ENCODE measurements at places on chromosomes 3 and 15.

- no peak for DNase-seq
Measured at GRCh38 chr3:13077431-13078162, 4.4 kb upstream of the IQSEC1 start.

DNA sequence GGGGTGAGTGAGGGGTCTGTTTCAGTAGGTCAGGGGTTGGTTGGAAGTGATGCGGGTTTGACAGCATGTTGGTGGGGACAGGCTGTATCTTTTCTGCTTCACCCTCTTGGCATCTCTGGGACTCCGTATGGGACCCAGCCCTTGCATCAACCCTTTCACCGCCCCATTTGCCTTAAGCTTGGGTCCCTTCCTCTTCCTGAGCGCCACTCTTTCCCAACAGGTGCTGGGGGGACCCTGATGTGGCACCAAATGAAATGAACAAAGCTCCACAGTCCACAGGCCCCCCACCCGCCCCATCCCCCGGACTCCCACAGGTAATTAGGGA lies 1.1 kb downstream of the EIF4G1 start:
- DNase-seq, result no peak

GRCh38 chr15:89993349-89993748 lies 7.8 kb upstream of the ZNF710 start:
- DNase-seq, result no peak

GRCh38 chr3:39548282-39548681 lies 80.8 kb downstream of the MOBP start:
- no peak for DNase-seq

- no peak for DNase-seq
Measured at GRCh38 chr15:52348056-52348745, 52.6 kb upstream of the MYO5C start.

GRCh38 chr3:124456506-124456905 lies 273.7 kb upstream of the UMPS start:
- no peak for DNase-seq

- DNase-seq, result no peak
Measured at GRCh38 chr3:141894524-141895176, 18.2 kb downstream of the ATP1B3 start.

GRCh38 chr3:32880225-32880624 lies 62.4 kb downstream of the TRIM71 start:
- no peak for DNase-seq

- peak; percentile 38 for DNase-seq
Measured at GRCh38 chr15:75107908-75108838, 84.8 kb downstream of the PPCDC start.

GRCh38 chr3:111269777-111270176 lies 198.2 kb downstream of the NECTIN3 start:
- no peak for DNase-seq

- DNase-seq, result no peak
Measured at GRCh38 chr3:173618703-173619102, 221.2 kb downstream of the NLGN1 start.

DNA sequence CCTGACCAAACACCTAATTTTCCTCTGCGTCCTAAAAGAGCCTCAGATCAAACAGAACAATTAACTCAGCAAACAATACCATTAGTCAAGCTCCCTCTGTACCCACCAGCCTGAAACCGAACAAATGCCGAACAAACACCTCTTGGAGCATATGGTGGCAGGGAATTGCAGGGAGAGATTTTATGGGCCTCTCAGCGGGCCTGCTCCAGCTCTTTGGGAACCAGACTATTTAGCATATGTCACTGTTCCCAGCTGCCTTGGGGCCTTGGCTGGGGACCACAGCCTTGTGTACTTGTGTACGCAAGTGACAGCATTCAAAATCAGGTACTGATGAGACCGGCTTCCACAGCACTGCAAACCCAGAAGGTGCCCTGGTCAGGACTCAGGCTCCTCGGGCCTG lies 388.8 kb upstream of the PPP2R3A start:
- DNase-seq, result no peak

DNA sequence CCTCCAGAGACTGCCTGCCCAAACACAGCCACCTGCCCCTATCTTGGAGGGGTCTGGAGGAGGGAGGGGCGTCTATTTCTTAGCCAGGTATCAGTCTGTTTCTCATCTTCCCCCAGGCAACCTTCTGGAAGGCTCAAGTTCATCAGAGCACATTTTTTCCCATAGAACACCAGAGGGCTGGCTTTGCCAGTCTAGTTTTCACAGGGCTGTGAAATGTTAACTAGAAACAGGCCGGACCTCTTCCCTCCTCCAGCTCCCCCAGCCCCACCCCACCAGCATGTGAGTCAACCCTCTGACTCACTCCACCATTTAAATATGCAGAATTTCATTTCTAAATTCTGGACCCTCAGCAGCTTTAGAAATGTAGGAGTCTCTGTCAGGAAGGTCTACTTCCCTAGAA lies 66.9 kb downstream of the SLCO2A1 start:
- no peak for DNase-seq

DNA sequence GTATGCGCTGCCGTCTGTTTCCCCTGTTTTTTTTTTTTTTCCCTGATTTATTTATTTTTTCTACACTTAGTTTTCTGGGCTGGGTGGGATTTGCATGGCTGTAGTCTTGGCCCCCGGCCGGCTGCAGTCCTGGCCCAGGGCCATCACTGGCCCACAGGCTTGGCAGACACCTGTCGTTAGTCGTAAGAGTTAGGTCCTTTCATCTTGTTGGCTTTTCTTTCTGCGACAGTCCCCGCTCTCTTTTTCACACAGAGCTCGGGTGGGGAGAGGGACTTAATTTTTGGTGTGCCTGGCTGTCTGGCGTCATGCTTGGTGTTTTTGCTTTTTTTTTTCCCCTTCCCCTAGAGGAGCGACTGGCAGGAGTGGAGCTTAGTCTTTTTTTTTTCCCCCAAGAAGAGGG lies 183.4 kb downstream of the KLF13 start:
- no peak for DNase-seq

DNA sequence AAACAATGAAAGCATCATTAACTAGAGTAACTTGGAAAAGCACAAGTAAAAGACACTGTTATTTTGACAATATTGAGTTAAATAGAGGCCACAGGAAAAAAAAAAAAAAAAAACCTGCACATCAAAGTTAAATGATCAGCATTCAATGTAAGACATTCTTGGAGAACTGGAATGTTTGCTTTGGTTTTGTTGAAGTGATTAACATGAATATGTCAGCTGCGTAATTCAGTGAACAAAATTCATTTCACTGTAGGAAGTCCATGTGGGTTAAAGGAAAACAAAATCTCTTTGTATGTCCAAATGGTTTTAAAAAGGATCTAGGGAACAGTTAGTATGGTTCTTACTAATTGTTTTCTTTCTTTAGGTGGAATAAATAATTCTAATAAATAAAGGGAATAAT lies 252.8 kb upstream of the CNTN6 start:
- DNase-seq, result no peak

DNA sequence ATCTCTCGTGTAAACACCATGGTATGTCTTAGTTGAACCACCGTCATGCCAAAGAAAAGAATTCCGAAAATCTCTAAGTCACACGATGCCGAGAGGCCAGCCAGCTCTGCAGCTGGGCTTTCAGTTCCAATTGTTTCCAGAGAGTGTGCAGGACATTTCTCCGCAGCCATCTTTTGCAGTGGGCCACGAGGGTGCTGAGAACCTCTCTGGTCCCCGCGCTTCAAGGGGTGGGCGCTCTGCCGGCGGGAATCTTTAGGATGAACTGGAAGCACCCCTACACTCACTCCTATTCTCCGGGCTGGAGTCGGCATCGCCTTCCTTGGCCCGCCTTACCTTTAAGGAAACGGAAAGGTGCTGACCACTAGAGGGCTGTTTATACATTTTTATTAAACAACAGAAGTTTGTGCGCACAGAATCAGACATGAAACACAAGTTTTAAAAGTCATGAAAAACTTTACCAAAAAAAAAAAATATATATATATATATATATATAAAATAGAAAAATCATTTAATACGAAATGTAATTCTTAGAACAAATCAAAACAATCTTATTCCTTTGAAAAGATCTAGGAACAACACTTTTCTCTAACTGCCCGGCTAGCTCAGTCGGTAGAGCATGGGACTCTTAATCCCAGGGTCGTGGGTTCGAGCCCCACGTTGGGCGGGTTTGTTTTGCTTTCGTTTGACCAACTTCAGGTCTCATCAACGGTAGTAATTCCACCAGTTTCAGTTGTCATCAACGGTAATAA lies 12.5 kb upstream of the MORF4L1 start:
- peak; percentile 69 for DNase-seq

DNA sequence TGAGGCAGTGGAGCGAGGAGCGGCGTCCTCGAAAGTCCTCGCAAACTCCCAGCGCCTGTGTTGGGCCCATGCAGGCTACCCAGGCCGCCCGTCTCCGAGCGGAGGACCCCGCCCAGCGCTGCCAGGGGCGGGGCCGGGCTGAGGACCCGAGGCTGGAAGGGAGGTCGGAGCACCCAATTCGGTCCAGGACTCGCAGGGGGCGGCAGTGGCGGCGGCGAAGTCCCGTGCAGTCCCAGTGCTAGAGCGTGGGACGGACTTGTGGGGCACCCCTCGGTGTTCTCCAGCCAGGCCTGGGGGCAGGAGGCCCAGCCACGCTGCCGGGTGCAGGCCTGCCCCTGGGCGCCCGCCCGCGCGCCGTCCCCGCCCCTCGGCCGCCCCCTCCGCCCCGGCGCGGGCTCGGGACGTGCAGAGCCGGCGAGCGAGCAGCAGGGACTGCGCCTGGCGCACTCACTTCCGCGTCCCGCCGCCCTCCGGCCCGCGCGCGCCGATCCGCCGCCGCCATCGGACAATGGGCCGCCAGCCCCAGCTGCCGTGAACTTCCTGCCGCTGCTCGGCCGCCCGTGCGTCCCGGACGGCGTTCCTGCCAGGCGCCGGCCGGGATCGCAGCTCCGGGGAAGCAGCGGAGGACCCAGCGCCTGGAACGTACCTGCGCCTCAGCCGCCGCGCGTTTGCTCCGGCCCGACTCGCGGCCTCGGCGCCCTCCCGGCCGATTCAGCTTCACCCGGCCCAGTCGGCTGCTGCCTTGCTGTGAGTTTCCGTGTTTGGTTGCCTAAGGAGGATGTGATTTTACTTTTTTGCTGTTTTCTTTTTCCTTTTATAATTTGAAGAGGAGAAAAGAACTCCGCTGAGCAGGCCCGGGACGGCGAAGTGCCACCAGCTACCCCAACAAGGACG lies 596 bp upstream of the LIMD1 start:
- DNase-seq, result peak; percentile 69

DNA sequence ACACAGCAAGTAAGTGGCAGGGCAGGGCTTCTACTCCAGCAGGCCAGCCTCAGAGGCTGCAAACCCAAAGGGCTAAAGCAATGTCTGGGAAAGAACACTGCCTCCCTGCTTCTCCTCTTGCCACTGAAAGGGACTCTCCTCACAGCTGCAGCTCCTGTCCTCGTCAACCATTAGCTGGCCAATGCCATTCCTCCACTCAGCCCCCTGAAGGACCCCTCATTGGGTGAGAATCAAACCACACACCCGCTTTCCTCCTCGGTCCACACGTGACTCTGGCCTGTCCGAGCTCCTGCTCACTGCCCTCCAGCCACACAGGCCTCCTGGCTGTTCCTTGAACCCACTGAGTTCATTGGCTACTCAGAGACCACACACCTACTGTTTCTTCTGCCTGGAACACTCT lies 253.7 kb upstream of the TLE3 start:
- no peak for DNase-seq

DNA sequence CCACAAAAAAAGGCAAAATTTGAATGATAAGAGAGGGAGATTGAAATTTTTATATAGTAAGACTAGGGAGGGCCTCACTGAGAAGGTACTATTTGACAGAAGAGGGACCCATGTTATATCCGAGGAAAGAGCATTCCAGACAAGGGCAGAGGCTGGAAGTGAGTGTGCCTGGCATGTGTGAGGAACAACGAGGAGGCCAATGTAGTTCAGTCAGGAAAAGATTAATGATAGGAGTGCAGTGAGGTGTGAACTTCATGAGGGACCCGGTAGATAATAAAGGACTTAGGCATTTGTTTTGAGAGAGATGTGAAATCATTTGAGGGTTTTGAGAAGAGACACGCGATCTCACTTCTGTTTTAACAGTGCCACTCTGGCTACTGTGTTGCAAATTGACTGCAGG lies 36.3 kb downstream of the ASTE1 start:
- DNase-seq, result no peak

DNA sequence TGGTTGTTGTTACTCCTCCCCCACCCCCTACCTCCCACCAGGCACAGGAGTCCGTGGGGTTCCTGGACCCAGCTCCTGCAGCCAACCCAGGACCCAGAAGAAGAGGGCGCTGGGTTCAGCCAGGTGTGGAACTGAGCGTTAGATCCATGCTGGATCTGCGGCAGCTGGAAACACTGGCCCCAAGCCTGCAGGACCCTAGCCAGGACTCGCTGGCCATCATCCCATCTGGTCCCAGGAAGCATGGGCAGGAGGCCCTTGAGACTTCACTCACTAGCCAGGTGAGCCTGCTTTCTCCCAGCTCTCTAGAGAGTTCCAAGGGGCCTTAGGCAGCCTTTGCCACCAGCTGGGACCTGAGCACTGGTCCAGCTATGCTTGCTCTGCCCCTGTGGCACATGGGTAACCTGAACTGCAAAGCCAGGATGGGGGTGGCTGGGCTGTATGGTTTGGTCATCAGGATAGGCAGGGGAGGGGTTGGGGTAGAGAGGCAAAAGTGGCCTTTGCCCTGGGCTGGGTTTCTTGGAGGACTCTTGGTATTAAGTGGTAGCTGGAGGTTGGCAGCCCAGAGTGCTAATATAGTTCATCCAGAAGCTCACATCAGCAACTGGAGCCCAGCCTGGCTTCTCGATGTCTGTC lies 7.0 kb upstream of the JMJD7 start:
- DNase-seq, result no peak

GRCh38 chr3:46242120-46242519 lies at the start of gene CCR3:
Gene CCR3, plus strand, starts transcription at chr3:46242460. Its CDS starts 22,699 bp downstream, at chr3:46265159.
- DNase-seq, result no peak

DNA sequence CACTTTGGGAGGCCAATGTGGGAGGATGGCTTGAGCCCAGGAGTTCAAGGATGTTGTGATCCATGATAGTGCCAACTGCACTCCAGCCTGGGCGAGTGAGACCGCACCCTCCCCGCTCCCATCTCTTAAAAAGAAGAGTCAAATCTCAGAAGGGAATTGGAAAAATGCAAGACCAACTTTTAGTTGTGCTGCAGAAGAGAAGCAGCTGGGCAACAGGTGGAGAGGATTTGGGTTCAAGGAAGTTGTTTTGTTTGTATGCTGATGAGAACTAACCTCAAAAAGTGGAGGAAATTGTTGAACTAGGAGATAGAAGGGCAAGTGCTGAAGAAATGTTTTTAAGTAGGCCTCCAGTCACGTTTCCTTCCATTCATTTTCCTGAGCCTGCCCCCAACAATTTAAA lies 12.8 kb upstream of the PDCD7 start:
- DNase-seq, result no peak

GRCh38 chr3:101244212-101244575 lies 76.2 kb downstream of the IMPG2 start:
- DNase-seq, result no peak

DNA sequence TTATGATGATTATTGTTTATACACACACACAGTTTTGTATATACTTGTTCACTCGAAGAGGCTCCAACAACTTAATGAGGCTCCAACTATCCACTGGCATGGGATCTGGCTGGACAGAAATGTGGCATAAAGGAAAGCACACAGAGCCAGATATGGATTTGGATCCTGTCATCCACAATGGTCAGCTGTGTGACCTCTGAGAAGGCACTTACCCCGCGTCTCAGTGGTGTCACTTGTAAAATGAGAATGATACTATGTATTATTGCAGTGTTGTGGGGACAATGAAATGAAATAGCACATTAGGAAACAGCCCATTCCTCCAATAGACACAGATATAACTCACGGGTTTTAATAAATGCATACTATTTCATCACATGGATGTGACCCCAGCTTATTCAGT lies 42.2 kb downstream of the PDZRN3 start:
- DNase-seq, result no peak

GRCh38 chr3:171028025-171028778 lies 1.7 kb upstream of the SLC2A2 start:
- peak; percentile 23 for DNase-seq

GRCh38 chr3:177657243-177657642 lies 460.0 kb upstream of the TBL1XR1 start:
- no peak for DNase-seq

All from central memory CD4-positive, alpha-beta T cell (primary cell).